ENCODE measurements at places on chromosomes 5 and 9. TPM values are rescaled to one million over a fixed set of nuclear protein-coding genes. Genes with fewer than 3 reads are reported as not detected.

PRRX2 gene
- 1.2 TPM for polyA plus RNA-seq

RAB3C gene
- polyA plus RNA-seq = 1.9 TPM

PURA gene
- 11.2 TPM for polyA plus RNA-seq

BRINP1 gene
- polyA plus RNA-seq = 3.4 TPM

FCN2 gene
- polyA plus RNA-seq = 0.27 TPM

TIMD4 gene
- polyA plus RNA-seq = 0.95 TPM

HBEGF gene
- polyA plus RNA-seq = 10.1 TPM

PCDHA3 gene
- polyA plus RNA-seq = 0.35 TPM

SMIM33 gene
- polyA plus RNA-seq = not detected

DMRT2 gene
- 3.2 TPM for polyA plus RNA-seq

PCDHB11 gene
- polyA plus RNA-seq = 6.6 TPM

LHX3 gene
- polyA plus RNA-seq = not detected

SOX30 gene
- 0.30 TPM for polyA plus RNA-seq

DAB2 gene
- 163 TPM for polyA plus RNA-seq

C9 gene
- polyA plus RNA-seq = 0.32 TPM

PCDHGA9 gene
- 10.1 TPM for polyA plus RNA-seq

AIF1L gene
- 371 TPM for polyA plus RNA-seq

CDC20B gene
- not detected for polyA plus RNA-seq

MARCOL gene
- polyA plus RNA-seq = not detected

IL13 gene
- polyA plus RNA-seq = not detected

GPR150 gene
- not detected for polyA plus RNA-seq

FAM219A gene
- polyA plus RNA-seq = 13.9 TPM

EIF4E1B gene
- polyA plus RNA-seq = not detected

HAPLN1 gene
- polyA plus RNA-seq = 6.5 TPM

SLC36A2 gene
- 5.0 TPM for polyA plus RNA-seq

LCN12 gene
- 17.7 TPM for polyA plus RNA-seq

PCDHGB3 gene
- 1.5 TPM for polyA plus RNA-seq

FAM151B gene
- polyA plus RNA-seq = 3.4 TPM

ALDH1A1 gene
- polyA plus RNA-seq = 307 TPM

ADAM19 gene
- polyA plus RNA-seq = 8.7 TPM

ADCY2 gene
- polyA plus RNA-seq = 7.7 TPM

MAMDC2 gene
- 7.0 TPM for polyA plus RNA-seq

ABO gene
- 19.7 TPM for polyA plus RNA-seq

DPYSL3 gene
- polyA plus RNA-seq = 171 TPM

HTR4 gene
- polyA plus RNA-seq = 0.16 TPM

NRARP gene
- 7.6 TPM for polyA plus RNA-seq

ACTBL2 gene
- polyA plus RNA-seq = not detected

WHRN gene
- polyA plus RNA-seq = 7.8 TPM

TTC16 gene
- 0.13 TPM for polyA plus RNA-seq

SPINK7 gene
- 0.19 TPM for polyA plus RNA-seq

PCDHB15 gene
- polyA plus RNA-seq = 16.8 TPM

CDKN2A gene
- not detected for polyA plus RNA-seq

LHX2 gene
- 0.16 TPM for polyA plus RNA-seq

FAM163B gene
- polyA plus RNA-seq = 0.42 TPM

TEX48 gene
- not detected for polyA plus RNA-seq

PRDM9 gene
- polyA plus RNA-seq = not detected

Measured in left renal pelvis (tissue), 4 donors.